Ascending aorta (tissue), 2 donors: ENCODE measurements at places on chromosomes 5 and 9. TPM values are rescaled to one million over a fixed set of nuclear protein-coding genes. Genes with fewer than 3 reads are reported as not detected.

GRCh38 chr9:104783588-104783987 is 19.7 kb downstream of the NIPSNAP3B start:
- DNase-seq: no peak

GRCh38 chr5:78533356-78533755 is 115.2 kb downstream of the LHFPL2 start:
- DNase-seq: no peak

DNA sequence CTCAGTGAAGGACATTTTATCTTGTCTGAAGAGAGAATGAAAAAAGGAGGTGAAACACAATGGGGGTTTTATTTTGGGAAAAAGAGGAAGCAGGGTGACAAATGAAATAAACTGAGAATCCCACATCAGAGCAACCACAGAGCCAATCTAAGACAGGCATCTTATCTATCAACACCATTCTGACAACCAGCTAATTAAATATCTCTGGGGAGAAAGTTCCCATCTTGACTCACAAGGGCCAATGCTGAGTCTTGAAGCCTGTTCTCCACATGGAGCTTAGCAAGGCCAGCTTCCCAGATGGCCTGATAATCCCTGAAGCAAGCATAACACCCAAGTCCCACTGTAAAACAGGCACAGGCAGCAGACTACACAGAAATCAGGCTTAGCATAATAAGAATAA is 30.4 kb downstream of the DPYSL3 start:
- DNase-seq: no peak

DNA sequence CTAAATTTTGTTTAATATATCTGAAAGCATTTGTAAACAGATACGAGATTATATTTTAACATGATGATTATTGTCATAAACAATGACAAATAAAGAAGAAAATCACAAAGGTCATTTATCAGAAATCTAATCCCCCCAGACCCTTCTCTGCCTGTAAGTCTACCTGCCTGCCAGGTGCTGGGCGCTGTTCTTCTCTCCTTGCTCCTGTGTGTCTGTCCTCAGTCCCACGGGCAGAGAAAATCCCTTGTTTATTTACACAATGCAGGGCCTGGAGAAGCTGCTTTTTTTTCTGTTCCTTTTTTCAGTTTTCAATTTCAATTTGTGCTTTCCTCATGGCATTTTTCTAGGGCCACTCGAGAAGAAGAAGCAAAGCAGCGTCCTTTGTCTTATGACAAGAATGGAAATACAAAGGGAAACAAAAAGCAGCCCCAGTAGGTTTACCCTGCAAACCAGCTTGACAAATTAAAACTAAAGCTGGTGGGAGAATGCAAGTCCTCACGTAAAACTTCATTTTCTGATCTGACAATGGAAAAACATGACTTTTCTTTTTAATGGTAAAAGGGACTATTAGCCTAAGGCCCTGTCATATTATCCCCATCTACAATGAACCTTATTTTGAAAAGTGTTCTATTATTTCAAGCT is 282.4 kb upstream of the KLF9 start:
- no peak for DNase-seq

DNA sequence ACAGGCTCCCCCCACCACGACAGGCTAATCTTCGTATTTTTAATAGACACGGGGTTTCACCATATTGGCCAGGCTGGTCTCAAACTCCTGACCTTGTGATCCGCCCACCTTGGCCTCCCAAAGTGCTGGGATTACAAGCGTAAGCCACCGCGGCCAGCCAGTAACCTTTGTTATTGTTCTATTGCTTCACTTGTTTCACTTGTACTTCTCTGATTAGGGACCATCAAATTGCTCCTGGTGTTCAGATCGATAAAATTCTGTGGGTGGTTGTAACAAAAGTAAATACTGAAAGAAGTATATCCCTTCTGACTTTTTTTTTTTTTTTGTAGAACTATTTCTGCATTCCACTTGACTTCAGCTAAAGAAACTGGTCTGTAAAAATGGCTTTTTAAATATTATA is 445.5 kb upstream of the CDH10 start:
- DNase-seq: no peak

GRCh38 chr9:96417051-96417586 is 1.1 kb downstream of the ZNF367 start:
- peak; percentile 34 for DNase-seq

DNA sequence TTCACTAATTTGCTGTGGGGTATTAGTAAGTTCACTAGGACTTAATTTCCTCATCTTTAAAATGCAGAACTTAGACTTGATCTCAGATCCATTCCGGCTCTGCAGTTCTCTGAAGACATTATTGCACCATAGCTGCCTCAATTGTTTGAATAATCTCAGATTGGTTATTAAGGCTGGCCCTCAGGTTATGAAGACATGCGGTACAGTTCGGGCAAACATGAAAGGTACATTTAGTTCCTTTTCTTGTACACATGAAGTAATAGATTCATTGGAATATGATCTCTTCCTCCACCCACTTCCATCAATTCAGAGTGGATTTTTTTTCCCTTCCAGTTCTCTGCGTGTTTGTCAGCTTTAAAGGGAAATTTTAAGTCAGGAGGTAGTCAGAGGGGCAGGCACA is 28.0 kb downstream of the ATP6V0E1 start:
- DNase-seq: no peak

DNA sequence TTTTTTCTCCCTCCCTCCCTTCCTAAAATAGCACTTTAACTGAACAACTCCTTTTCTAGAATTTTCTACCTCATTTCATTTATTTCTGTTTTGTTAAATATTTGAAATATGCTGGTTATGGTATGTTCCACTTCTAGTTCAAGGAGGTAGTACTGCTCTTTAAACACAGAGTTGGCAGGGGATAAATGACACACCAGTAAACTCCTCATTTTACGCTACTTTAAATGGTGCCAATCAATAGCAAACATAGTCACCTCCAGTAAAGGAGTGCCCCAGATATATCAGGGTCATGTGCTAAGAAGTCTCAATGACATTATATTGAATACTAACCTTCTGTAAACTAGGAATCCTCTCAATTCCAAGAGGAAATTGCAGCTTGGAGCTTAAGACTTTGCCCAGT is 56.9 kb downstream of the MYO10 start:
- no peak for DNase-seq

DNA sequence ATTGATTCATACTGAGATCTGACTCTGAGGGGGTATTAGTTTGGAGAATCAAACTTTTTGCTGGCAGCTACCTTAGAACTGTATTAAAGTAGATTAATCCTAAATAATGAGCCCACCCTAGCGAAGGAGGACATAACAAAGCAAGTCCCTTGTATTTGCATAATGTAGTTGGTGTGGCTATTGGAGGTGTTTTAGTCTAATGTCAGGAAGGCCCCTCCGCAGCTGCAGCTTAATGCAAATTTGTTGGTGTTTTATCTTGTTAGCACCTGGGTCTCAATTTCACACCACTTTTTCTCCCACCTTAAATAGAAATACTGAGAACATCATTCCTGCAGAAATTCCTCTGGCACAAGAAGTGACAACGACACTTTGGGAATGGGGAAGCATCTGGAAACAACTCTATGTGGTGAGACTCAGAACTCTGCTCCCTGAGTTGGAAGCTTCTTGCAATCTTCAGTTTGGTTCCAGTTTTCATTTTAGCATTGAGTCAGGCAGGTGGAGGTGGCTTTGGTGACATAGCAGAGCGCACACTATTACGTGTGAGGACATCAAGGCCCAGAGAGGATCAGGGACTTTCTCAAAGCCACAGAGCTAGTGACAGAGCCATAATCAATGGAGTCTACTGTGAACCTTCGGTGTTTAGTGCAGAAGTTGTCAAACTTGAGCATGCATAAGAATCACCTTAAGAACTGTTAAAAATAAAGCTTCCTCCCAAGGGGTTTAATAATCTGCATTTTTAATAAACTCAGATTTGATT is 33.9 kb downstream of the DOCK2 start:
- DNase-seq: no peak

- DNase-seq: no peak
These were observed 84.5 kb upstream of the RAI14 start for GRCh38 chr5:34571677-34572041.

GRCh38 chr5:54553659-54554207 is 36.2 kb downstream of the SNX18 start:
- DNase-seq: no peak

- no peak for DNase-seq
These were observed 159.1 kb downstream of the PAX5 start for GRCh38 chr9:36874921-36875320.

- DNase-seq: no peak
These were observed 250.0 kb downstream of the CWC27 start for GRCh38 chr5:65018763-65019162.

DNA sequence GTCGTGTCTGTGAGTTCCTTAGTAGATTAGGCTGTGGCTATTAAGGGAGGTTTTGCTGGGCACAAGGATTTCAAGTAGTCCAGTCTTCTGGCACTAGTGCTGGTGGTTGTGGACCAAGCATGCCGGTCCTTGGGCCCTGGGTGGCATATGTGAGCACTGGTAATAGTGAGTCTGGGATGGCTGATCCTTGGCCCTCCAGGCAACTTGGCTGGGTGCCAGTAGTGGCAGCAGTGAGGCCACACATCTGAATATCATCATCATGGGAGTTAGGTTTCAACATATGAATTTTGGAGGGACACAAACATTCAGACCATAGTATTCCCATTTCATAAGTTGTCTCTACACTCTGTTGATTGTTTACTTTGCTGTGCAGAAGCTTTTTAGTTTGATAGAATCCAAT is 25.3 kb upstream of the APBA1 start:
- DNase-seq: no peak

GRCh38 chr5:56515011-56515410 is 281.9 kb upstream of the ANKRD55 start:
- no peak for DNase-seq

DNA sequence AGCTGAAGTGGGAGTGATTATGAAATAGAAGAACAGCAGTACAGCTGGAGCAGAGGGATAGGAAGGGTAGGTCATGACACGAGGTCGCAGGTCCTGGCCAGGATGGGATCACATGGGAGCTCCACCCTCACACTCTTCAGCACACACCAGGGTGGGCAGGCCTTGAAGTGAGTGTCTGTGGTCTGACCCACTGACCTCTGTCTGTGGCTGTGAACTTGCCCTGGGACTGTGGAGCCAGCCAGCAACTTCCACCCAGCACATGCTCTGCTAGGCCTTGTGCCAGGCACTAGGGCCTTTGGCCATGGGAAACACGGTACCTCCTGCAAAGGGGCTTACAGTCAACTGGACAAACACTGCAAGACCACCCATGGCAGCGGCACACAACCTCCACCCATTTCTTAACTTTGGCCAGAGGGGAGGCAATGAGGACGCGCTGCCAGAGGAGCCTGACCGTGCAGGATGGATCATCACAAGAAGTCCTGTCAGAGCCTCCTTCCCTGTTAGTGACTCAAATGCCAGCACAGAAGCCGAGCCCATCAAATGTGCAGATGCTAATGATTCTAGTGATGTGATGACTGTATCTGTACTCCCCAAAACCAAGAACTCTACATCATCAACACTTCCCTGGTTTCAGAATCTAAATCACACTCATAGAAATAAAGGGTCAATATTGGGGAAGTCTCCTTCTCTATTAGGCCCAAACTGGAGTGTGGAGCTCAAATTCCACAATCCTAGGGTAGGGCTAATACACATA is 113.6 kb downstream of the DPYSL3 start:
- DNase-seq: peak; percentile 72

DNA sequence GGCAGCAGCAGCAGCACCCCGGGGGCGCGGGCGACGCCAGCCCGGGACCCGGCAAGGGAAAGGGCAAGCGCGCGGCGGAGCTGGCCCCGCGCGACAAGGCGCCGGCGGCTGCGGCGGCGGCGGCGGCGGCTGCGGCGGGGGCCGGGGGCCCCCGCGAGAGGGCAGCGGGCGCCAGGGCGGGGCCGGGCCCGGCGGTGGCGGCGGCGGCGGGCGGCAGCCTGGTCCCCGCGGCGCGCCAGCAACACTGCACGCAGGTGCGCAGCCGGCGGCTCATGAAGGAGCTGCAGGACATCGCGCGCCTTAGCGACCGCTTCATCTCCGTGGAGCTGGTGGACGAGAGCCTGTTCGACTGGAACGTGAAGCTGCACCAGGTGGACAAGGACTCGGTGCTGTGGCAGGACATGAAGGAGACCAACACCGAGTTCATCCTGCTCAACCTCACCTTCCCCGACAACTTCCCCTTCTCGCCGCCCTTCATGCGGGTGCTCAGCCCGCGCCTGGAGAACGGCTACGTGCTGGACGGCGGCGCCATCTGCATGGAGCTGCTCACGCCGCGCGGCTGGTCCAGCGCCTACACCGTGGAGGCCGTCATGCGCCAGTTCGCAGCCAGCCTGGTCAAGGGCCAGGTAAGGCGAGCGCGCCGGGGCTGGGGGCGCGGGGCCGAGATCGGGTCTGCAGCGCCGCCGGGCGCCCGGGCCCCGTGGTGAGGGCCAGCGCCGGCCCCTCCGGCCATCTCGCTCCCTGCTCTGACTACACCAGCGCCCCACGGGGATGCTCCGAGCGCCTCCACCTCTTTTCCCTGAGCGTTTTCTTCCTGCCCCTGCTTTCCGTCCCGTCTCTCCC is at the start of gene UBE2QL1:
UBE2QL1 (plus strand) TSS at position 238 of the 843 bp plus-strand sequence; CDS start at position 273, 35 bp downstream.
- DNase-seq: no peak

- no peak for DNase-seq
These were observed 147.3 kb downstream of the SGCD start for GRCh38 chr5:156474251-156474650.

DNA sequence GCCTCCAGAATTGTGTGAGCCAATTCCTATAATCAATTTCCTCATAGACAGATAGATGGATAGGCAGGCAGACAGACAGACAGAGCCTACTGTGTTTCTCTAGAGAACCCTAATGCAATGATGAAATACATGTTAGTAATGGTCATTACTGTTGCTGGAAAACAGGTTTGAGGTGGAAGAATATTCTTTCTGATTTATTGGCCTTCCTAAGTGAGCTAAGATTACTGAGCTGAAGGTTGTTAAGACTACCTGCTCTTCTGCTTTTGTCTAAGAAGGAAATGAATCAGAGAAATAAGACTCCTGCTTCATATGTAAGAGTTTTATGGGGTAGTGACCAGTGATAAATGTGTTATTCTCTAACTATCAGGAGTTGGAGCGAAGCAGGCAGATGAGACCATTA is 219.9 kb downstream of the ELAVL2 start:
- DNase-seq: no peak

- no peak for DNase-seq
These were observed 85.4 kb upstream of the IL7R start for GRCh38 chr5:35771300-35771699.

- no peak for DNase-seq
These were observed 370.4 kb downstream of the IRX2 start for GRCh38 chr5:2381070-2381469.

DNA sequence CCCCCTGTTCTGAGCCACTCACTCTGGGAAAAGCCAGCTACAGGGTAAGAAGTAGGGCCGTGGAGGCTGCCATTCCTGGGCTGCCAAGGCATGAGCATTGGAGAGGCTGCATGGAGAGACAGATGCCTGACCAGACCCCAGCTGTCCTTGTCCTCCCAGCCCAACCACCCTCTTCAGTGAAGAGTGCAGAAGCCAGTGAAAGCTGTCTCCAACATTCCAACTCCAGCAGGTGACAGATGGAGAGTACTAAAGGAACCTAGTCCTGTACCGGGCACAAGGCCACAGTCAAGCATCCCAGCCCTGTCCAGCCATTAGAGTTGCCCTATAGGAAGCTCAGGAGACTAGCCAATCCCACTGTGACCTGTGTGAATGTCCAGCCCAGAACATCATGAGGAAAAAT is 165.1 kb downstream of the DIRAS2 start:
- no peak for DNase-seq

The LHX2 gene
- not detected for total RNA-seq

The SOHLH1 gene
- total RNA-seq: not detected

The PCDHGA8 gene
- total RNA-seq: 3.2 TPM

The MLANA gene
- not detected for total RNA-seq

The CNTNAP3B gene
- total RNA-seq: 47.1 TPM

The DNM1 gene
- total RNA-seq: 31.9 TPM

The LNPEP gene
- total RNA-seq: 35.3 TPM

The DBH gene
- not detected for total RNA-seq

The SPATA31A3 gene
- not detected for total RNA-seq

The DMRT1 gene
- total RNA-seq: not detected
